Bronchial smooth muscle cell (primary cell): ENCODE measurements at places on chromosomes 6 and 20. TPM values are rescaled to one million over a fixed set of nuclear protein-coding genes. Genes with fewer than 3 reads are reported as not detected.

The BMP2 gene
- total RNA-seq = 0.86 and 2.2 TPM in 2 replicates

The PBOV1 gene
- total RNA-seq = not detected in 2 replicates

The TMC2 gene
- total RNA-seq = 0.09 TPM in 1 of 2 replicates, not detected in the other

The PHACTR3 gene
- total RNA-seq = not detected in 2 replicates

The KIAA0408 gene
- 0.34 and 1.4 TPM in 2 replicates for total RNA-seq

The NT5DC1 gene
- total RNA-seq = 3.9 and 8.5 TPM in 2 replicates

The TMEM242 gene
- 5.7 and 7.4 TPM in 2 replicates for total RNA-seq

The INSM1 gene
- not detected in 2 replicates for total RNA-seq

The C4A gene
- 13.1 and 13.6 TPM in 2 replicates for total RNA-seq

The CCN6 gene
- not detected in 2 replicates for total RNA-seq

The NKX2-2 gene
- under 0.01 TPM in 1 of 2 replicates, not detected in the other for total RNA-seq

The IP6K3 gene
- total RNA-seq = not detected in 2 replicates

The PARD6B gene
- total RNA-seq = 0.26 and 0.47 TPM in 2 replicates

The MMP24 gene
- 0.09 and 0.47 TPM in 2 replicates for total RNA-seq

The RNF5 gene
- total RNA-seq = 14.4 and 15.6 TPM in 2 replicates

The GCNT2 gene
- total RNA-seq = 0.32 and 0.60 TPM in 2 replicates

The ABHD12 gene
- total RNA-seq = 45.1 and 46.3 TPM in 2 replicates

The BPIFB1 gene
- not detected in 2 replicates for total RNA-seq

The LTA gene
- not detected in 2 replicates for total RNA-seq

The PROKR2 gene
- total RNA-seq = not detected in 2 replicates

The ESR1 gene
- 0.63 and 0.77 TPM in 2 replicates for total RNA-seq

The MAS1L gene
- not detected in 2 replicates for total RNA-seq

The CD24 gene
- total RNA-seq = 1.1 and 4.9 TPM in 2 replicates

The CD93 gene
- under 0.01 and 0.34 TPM in 2 replicates for total RNA-seq

The CYP39A1 gene
- 0.79 and 2.2 TPM in 2 replicates for total RNA-seq

The PDSS2 gene
- 7.1 and 8.8 TPM in 2 replicates for total RNA-seq
